ENCODE measurements at places on chromosomes 6 and 20.

- no peak for DNase-seq
Measured at GRCh38 chr20:63032861-63033793, 26.4 kb upstream of the BHLHE23 start.

DNA sequence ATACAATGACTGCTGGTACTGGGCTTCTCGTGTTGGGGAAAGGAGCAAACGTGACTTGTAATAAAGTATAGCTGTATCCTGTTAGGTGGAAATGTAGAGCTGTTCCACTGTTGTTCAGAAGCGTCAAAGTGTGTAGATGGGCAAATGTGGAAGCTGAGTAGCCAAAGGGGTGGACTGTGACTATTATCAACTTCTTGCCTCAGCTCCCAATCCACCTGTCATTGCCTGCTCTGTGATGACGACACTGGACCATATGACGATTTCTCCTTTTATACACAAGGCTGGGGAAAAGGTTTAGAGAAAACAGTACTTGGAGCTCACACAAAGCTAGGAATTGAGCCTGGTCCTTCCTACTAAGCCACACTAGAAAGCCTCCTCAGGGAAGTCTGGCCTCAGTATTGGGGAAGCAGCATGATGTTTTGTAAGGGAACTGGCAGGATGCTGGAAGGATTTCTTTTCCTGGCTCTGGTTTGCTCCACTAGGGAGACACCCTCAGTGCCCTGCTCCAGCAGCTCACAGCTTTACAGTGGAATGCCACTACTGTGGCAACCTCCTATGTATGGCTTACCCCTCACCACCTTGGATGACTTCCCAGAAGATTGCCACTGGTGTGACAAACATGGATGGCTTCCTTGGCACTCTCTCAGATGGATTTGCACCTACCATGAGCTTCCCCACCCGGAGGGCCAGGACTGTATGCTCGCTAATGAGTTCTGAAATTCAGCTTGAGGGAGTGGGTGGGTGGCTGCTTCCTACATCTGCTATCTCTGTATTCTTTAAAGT is 20.0 kb downstream of the CD164 start:
- no peak for DNase-seq

GRCh38 chr6:75430631-75431325 is 62.8 kb downstream of the FILIP1 start:
- DNase-seq, result no peak

DNA sequence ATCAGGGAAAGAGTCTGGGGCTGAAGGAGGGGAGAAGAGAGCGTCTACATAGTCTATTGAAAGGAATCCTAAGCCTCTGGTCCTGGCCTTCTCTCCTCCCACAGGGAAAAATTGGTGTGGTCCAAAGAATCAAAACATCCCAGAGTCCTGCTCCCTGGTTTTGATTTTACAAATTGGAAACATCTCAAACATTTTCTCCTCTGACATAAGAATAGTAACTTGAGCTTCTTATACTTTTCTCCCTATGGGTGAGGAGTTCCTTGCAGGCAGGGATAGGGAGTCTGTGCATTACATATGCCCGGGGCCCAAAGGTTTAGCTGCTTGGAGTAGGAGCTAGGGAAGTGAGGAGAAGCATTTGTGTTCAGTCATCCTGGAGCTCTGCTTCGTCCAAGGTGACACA is 120.0 kb upstream of the GGTLC1 start:
- DNase-seq, result no peak

- no peak for DNase-seq
Measured at GRCh38 chr6:39508515-39508914, 186.0 kb upstream of the KCNK16 start.

GRCh38 chr6:44650947-44651346 is 263.4 kb downstream of the CDC5L start:
- DNase-seq, result no peak

- DNase-seq, result no peak
Measured at GRCh38 chr6:35089935-35090505, 51.1 kb downstream of the TCP11 start.

DNA sequence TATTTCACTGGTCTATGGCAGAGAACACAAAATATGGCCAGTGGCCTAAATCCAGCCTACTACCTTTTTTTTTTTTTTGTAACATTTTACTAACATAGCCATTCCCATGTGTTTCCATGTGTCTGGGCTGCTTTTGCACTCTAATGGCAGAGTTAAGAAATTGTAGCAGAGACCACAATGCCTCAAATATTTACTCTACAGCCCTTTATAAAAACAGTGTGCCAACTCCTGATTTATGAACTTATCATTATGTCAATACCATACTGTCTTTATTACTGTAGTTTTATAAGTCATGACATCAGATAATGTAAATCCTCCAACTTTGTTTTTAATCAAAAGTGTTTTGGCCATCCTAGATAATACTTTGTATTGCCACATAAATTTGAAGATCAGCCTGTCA is 27.4 kb upstream of the CAP2 start:
- no peak for DNase-seq

- DNase-seq, result no peak
Measured at GRCh38 chr20:18055261-18055660, 2.5 kb downstream of the OVOL2 start.

GRCh38 chr6:43972179-43972912 is 154.9 kb downstream of the MRPL14 start:
- DNase-seq, result no peak

Data from stimulated activated CD8-positive, alpha-beta memory T cell treated with anti-CD3 and anti-CD28 coated beads, Interleukin-4, amount 100 ng/mL, for 1 hour (primary cell).